ENCODE measurements at places on chromosomes 4 and X.

- DNase-seq = no peak
These were observed 2.8 kb downstream of the ANKRD37 start for GRCh38 chr4:185399466-185399865.

DNA sequence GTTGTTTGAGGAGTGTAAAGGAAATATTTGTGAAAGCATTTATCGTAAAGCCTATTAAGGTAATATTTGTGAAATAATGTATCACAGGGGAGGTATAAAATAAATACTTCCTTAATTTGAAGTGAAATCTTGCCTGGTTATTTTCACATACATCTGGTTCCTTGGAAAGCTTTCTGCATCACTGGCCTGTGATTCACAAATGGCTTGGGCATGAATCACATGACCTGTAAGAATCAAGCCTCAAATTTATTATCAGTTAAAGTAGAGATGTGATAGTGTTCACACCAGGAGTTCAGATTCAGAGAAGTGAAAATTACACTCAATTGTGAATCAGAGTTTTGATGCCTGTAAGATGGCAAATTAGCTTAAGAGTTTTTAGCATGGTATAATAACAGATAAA, 1911.4 kb downstream of the STIM2 start:
- DNase-seq = no peak

- DNase-seq = no peak
These were observed 47.5 kb downstream of the SORCS2 start for GRCh38 chr4:7239844-7240243.

GRCh38 chrX:48021026-48021900, 14.5 kb downstream of the SPACA5 start:
- DNase-seq = peak; percentile 81

DNA sequence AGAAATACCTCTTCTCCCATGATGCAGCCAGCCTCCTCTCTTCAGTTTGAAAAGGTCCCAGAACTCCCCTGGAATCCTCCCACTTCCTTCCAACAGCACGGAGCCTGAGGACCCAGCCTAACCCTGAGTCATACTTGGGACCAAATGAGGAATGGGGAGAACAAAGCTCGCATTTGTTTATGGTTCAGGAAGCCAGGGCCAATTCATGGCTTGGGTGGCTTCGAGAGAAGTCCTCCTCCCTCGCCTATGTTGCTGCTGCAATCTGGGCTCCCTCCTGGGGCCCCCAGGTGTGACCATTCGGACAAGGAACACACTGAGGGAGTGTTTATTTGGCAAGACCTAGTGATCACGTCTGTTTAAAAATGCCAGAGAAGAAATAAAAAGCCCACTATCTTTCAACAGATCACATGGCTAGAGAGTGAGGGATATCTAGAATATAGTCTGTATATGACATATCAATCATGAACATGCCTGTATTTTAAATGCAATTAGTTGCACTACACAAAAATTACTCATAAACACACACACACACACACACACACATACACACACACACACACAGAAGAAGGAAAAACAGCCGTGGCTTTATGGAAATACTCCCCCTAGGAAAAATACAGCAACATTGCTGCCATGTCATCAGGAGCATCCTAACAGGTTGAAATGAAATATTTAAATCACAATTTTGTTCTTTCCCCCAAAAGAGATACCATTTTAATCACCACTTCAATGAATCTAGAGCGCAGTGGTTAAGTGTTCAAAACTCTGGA, 155.7 kb upstream of the MAP3K15 start:
- DNase-seq = no peak

DNA sequence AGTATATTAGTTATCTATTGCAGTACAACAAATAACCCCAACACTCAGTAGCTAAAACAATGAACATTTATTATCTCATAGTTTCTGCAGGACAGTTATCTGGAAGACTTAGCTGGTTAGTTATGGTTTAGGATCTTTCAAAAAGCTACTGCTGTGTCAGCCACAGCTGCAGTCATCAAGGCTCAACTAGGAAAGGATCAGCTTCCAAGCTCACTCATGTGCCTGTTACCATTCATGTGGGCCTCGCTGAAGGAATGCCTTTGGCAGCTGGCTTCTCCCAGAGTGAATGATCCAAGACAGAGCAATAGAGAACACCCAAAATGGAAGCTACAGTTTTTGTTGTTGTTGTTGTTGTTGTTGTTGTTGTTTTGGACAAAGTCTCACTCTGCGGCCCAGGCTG, 13.5 kb upstream of the PRSS48 start:
- DNase-seq = no peak

DNA sequence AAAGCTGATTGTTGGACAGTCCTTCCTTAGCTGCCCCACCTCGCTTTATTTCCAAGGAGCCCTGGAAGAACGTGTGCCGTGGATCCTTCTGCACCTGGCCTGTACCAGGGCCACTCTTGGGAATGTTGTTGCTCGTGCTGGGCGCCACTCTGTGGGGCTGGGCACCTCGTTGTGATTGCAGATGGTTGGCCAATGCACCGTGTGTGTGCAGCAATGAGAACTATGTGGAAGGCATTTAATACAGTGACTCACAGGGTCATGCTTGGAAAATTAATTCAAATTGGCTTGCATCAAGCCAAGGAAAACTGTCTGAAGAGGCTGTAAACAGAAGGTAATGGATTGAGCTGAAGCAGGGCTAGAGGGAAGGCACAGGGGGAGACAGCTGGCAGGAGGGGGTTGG, 37.0 kb upstream of the CD99L2 start:
- no peak for DNase-seq

GRCh38 chr4:100009490-100009889, 59.4 kb upstream of the H2AZ1 start:
- DNase-seq = no peak
